Activated CD4-positive, alpha-beta T cell treated with anti-CD3 and anti-CD28 coated beads, Interleukin-10, Interleukin-2, amounts not matched to agents 100 ng/mL and 50 ng/mL, durations not matched to agents 16 hours and 8 hours (primary cell): ENCODE measurements at places on chromosomes 7 and 10.

GRCh38 chr7:3294432-3295100, 6.5 kb upstream of the SDK1 start:
- no peak for DNase-seq

DNA sequence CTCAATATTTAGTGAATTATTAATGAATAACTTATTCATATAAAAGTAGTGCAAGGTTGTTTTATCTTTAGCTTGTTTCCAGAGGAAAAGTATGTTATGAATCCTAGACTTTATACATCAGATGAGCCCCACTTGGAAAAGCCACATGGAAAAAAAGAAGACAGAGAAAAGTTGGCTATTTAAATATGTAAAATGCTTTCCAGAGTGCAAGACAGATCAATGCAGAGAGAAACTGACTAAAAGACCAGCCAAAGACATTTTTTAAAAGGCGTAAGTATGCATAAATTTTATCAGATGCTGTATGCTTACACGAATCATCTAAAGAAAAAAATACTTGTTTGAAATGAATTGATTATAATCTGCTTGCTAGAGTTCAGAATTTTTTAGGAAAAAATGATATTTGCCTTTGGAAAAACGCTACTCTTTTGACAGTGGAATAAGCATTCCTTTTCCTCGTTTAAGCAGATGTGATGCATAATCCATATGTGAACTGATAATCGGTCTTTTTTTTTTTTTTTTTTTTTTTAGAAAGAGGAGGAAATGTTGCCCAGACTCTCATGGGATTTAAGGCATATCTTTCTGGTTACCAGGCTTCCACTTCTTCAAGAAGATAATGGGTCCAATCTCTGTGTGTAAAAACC, 70.7 kb downstream of the RELN start:
- no peak for DNase-seq

DNA sequence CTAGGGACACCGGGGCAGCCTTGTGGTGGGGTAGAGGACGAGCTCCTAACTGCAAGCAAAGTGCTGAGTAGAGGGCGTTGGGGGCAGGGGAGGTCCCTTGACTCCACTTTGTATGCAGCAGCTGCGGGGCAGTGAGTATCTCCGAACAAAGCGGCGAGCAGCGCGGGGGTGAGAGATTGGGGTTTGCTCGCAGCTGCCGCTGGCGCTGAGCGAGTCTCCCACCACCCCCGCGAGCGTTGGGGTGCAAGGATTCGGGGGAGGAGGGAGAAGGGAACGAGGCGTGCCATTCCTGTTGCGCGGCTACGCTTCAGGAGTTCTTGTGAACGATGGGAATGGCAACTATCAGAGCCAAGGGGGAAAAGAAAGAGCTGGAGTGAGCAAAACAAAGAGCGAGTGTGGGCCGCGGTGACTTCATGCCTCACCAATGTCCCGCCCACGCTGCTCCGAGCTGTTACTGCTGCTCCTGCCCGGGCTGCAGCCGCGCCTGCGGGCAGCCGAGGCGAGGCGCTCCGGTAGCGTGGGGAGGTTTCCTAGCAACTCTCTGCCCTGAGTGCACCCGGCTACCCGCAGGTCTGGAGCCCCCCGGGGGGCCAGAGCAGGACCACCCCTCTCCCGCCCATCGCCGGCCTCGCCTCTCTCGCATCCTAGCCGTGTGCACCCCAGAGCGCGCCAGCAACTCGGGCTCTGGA, at the start of gene ITGB8:
TSS of gene ITGB8 (plus strand) at position 662 of the 689 bp plus-strand sequence. CDS start 907 bp downstream, outside the sequence.
- peak; percentile 70 for DNase-seq

- DNase-seq = no peak
Observed at GRCh38 chr7:23018750-23019149, 4.8 kb upstream of the HYCC1 start.

GRCh38 chr7:126608339-126608776, 644.4 kb downstream of the GRM8 start:
- peak; percentile 1 for DNase-seq

- DNase-seq = no peak
Observed at GRCh38 chr10:125060026-125060425, 100.3 kb downstream of the CTBP2 start.

- DNase-seq = no peak
Observed at GRCh38 chr10:77290528-77291155, 347.0 kb downstream of the KCNMA1 start.

- no peak for DNase-seq
Observed at GRCh38 chr10:34826221-34826620, 11.1 kb upstream of the PARD3 start.
